ENCODE measurements at places on chromosomes 1 and 21.

- no peak overlapping the region for H3K4me3 ChIP-seq
- H3K4me1 ChIP-seq, result no peaks in the 10 kb centered on the region
- no peak for DNase-seq
- no peaks in the 10 kb centered on the region for H3K27me3 ChIP-seq
- no peaks in the 10 kb centered on the region for H3K36me3 ChIP-seq
- no peak overlapping the region for H3K27ac ChIP-seq
Measured at GRCh38 chr1:209382231-209383100, 201.0 kb upstream of the CAMK1G start.

DNA sequence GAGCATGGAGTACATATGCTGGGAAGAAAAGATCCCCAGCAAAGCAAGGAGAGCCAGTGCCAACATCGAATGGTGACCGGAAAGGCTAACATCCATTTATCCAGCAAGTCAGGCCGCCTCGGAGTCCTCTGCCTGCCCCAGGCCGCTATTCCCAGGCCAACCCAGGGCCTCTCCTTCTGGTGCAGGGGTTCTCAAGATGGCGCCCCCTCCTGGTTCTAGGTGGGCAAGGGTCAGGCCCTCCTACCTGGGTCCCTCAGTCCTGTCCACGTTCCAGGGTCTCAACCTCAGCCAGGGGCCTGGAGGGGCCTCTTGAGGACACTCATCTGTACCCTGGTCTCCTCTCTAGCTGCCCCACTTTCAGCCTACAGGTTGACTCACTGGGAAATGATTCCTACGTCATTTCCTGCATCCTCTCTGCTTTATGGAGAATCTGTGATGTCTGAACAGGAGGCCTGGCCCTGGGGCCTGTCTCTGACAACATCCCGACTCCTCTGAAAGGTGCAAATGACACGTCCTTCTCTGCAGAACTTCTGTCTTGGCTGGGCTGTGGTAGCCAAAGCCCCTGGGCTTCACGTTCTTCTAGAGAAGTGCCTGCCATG is 145.3 kb downstream of the PSMG1 start:
- no peak overlapping the region for H3K27ac ChIP-seq
- no peak overlapping the region for H3K4me3 ChIP-seq
- peaks cover 41% of the 10 kb centered on the region for H3K4me1 ChIP-seq

DNA sequence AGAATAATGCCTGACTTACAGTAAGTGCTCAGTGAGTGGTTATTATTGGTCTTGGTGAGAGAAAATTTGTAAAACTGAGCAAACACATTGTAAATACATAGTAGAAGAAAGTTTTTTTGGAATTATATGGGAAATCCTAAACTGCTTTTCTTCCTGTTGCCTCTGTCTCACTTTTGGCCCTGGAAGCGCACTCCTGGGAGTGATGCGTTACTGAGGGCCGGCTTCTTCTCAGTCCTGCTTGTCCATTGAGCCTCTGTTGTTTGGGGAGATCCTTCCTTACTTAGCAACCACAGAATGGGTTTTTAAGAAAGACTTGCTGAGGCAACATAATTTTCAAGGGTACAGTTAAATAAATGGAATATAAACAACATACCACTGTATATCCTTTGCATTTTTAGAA is 166.0 kb downstream of the EDEM3 start:
- H3K4me3 ChIP-seq, result no peak overlapping the region
- H3K27ac ChIP-seq, result no peak overlapping the region
- no peak for DNase-seq
- no peaks in the 10 kb centered on the region for H3K27me3 ChIP-seq

DNA sequence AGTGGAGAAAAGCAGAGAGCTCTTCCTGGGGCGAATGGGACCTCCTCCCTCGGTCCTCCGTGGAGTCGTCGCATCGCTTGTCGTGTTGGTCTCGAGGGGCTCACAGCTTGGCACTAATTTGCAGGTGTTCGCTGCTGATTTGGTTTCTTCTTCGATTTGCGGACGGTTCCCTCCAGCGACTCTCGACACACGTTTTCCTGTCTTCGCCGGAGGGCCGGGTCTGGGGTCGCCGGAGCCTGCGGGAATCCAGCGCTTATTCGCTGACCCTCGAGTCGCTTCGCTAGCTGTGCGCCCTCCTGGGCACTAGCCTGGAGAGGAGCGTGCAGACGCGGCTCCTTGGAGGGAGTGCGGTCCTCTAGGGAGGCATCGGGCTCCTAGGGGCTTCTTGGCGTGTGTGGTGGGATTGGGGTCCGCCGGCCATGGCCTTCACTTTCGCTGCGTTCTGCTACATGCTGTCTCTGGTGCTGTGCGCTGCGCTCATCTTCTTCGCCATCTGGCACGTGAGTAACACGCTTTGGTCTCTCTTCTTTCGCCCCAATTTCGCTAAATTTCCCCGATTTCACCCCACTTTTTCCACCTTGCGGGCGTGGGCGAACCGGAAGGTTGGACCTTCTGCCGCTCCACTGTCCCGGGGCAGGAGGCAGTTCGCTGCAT is 766 bp downstream of the CNIH3 start:
- H3K4me1 ChIP-seq, result peaks cover 27% of the 10 kb centered on the region
- DNase-seq, result no peak
- peaks cover 8% of the 10 kb centered on the region for H3K36me3 ChIP-seq
- H3K4me3 ChIP-seq, result peak overlapping the region; percentile 70

DNA sequence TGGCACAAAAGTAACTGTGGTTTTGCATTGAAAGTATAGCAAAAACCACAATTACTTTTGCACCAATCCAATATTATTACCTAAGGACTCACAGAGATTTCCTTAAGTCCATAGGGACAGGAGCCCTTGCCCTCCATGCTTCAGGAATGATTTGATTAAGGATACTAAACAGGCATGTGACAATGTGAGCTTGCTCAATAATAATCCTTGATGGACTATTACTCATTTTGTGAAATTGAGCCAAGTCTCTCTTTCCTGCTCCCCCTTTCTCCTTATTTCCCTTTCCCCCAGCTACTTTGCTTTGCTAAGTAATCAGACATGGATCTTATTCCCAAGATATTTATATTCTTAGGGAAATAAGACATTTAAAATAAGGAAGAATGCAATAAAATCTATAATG is 21.6 kb upstream of the RGL1 start:
- no peaks in the 10 kb centered on the region for H3K36me3 ChIP-seq
- H3K27me3 ChIP-seq, result no peaks in the 10 kb centered on the region
- DNase-seq, result no peak
- H3K27ac ChIP-seq, result no peak overlapping the region

GRCh38 chr1:89364954-89365550 is 1.2 kb downstream of the GBP6 start:
- H3K27me3 ChIP-seq, result peaks cover 26% of the 10 kb centered on the region
- no peak for DNase-seq
- no peak overlapping the region for H3K4me3 ChIP-seq
- no peaks in the 10 kb centered on the region for H3K36me3 ChIP-seq
- H3K27ac ChIP-seq, result no peak overlapping the region
- H3K4me1 ChIP-seq, result peaks cover 17% of the 10 kb centered on the region

DNA sequence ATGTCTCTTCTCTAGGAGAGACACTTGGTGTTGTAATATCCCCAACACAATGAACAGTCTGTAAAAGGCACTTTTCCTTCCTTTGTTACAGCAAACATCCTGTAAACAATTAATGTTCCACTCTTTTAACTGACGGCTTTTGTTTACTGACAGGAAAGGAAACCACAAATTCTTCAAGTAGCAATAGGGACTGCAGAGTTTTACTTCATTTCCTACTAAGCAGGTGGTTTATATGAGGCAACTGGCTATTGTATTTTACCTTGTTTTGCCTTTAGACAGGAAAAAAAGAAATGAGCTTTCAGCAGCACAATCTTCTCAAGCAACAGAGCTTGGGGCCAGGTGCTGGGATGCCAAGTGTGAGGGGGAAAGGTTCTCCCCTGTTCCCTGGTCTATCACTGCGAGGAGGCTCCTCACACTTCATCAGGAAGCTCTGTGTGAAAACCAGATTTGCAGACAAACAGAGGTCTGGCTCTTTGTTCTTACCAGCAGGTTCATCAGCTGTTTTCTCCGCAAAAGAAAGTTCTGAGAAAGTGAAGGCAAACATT is 51.2 kb downstream of the SIPA1L2 start:
- H3K4me3 ChIP-seq, result no peak overlapping the region
- H3K27ac ChIP-seq, result peak overlapping the region; percentile 45
- peaks cover 6% of the 10 kb centered on the region for H3K36me3 ChIP-seq
- peaks cover 1% of the 10 kb centered on the region for H3K27me3 ChIP-seq
- DNase-seq, result no peak
- H3K4me1 ChIP-seq, result peaks cover 36% of the 10 kb centered on the region
